ENCODE measurements at places on chromosomes 1 and 21. TPM values are rescaled to one million over a fixed set of nuclear protein-coding genes. Genes with fewer than 3 reads are reported as not detected.

DNA sequence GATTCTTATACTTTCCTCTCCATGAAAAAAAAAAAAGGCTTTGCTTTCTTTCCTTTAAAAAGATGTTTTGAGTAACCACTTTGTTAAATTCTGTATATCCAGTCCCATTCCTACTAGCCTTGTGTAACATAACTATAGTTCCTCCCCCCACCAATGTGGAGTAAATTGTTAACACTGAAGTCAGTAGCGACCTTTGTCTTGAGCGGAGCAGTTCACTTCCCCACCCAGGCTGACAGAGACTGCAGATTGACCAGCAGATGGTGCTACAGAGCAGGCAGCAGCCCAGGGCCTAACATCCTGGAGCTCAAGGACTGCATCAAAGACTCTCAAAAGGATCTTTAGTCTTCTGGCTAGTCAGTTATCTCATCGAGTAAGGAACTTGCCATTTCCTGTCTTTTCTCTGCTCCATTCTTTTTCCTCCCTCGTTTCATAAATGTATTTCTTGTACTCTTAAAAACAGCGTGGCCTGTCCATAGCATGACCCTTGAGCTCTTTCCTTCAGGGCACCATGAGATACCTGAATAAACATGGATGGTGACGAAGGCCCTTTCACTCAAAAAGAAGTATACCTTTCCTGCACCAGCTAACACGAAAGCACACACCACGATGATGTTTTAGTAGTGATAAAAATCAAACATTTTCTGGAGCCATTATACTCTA lies 503.5 kb upstream of the PKN2 start:
- peak; percentile 41 for DNase-seq

GRCh38 chr1:9960706-9961562 lies 17.7 kb downstream of the NMNAT1 start:
- no peak for DNase-seq

GRCh38 chr1:106319612-106320011 lies 736.9 kb upstream of the PRMT6 start:
- no peak for DNase-seq

DNA sequence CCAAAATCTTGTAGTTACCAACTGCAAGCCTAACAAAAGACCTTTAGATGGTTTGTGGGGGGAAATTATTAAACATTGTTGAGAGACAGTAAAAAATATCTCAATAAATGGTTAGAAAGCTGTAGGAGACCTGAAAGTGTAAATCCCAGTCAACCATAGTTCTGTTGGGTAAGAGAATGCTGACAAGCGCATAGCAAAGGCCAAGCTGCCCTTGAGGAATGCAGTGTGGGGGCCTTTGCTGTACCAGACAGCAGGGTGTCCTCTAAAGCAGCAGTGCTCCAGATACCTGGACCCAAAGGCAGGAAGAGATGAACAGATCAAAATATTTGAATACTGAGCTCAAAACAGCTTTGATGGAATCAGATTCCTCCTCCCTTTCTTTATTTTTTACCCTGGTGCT lies 54.6 kb downstream of the OBSCN start:
- no peak for DNase-seq

GRCh38 chr1:175548774-175549173 lies 194.6 kb downstream of the TNR start:
- peak; percentile 80 for DNase-seq

NLRP3 gene
- total RNA-seq: not detected

TMPRSS3 gene
- total RNA-seq: not detected
